ENCODE measurements at places on chromosomes 2 and 18.

DNA sequence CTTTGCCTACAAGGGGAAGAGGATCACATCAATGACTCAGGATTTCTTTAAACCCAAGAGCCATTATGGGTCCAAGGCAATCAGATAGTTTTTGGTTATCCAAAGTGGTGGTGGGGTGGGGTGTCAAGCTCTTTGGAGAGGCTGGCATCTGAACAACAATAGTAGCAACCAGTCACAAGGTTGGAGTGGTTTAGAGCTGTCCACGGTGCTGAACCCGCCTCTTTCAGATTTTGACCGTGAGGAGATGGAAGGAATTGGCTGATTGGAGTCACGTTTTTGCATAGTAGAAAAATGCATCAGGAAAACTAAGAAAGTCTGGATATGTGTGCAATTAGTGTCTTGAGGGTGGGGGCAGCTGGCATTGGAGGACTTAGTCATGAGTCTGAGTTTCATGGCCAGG lies 159.9 kb downstream of the LOXHD1 start:
- DNase-seq, result no peak

- DNase-seq, result no peak
Observed at GRCh38 chr2:99863903-99864270, 278.5 kb downstream of the AFF3 start.

DNA sequence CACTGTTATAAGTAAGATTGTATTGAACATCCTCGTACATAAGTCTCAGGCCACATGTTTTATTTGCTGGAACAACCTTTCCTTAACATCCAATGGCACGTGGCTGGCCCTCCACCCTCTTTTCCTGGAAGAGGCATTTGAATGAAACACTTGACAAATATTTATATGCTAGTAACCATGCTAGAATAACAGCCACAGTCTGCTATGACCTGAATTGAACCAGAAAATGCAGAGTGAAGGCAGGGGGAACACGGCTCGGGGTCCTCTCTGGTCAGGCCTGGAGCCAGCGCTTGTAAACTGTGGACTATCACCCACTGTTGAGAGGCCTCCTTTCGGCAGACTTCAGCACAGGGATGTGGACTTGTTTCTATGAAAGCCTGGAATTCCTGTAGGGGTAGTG lies 198.2 kb upstream of the COPS8 start:
- no peak for DNase-seq

- DNase-seq, result no peak
Observed at GRCh38 chr2:133457861-133458260, 110.4 kb downstream of the NCKAP5 start.

DNA sequence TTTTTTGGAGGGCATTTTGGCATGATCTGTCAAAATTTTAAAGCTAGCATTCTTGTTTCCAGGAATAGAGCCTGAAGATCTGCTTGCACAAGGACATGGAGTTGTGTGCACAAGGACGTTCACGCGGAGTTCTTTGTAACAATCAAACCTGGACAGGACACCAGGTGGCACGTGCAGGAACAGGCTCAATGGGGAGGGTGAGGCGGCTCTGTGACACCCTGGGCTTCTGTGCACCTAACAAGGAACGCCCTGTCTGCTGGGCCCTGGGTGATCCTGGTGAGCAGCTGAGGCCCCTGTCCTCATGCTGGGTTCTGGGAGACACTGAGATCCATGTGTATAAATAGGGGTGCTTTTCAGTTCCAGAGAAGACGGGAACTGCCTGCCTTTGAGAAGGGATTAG lies 93.1 kb upstream of the PXDN start:
- DNase-seq, result no peak

DNA sequence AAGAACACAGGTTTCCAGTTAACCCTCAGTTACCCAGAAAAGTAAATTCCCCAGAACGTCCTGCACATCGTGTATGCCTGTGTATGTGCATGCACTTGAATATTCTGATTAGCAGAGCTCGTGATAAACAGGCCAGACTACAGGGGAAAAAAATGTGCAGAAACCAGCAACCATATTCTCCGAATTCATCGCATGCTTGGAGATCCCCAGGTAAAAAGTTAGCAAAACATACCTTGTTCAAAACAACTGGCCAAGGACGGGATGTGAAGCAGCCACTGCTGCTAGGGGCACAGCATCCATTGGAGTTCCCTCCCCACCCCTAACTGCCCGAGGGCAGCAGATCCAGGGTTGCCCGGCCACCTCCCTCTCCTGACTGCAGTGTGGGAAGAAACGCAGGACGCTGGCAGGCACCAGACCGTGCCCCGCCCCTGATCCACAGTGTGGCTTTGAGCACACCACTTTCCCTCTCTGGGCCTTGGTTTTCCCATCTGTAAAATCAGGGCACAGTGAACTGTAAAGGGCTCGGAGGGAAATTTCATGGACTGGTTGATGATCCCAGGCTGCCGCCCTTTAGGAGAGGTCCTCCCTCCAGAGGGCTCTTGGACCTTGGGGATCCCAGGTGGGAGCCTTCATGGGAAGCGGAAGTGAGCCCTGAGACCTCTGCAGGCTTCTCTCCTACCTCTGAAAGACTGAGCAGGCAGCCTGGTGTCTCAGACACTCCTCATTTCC lies 11.9 kb upstream of the ARID5A start:
- DNase-seq, result no peak

DNA sequence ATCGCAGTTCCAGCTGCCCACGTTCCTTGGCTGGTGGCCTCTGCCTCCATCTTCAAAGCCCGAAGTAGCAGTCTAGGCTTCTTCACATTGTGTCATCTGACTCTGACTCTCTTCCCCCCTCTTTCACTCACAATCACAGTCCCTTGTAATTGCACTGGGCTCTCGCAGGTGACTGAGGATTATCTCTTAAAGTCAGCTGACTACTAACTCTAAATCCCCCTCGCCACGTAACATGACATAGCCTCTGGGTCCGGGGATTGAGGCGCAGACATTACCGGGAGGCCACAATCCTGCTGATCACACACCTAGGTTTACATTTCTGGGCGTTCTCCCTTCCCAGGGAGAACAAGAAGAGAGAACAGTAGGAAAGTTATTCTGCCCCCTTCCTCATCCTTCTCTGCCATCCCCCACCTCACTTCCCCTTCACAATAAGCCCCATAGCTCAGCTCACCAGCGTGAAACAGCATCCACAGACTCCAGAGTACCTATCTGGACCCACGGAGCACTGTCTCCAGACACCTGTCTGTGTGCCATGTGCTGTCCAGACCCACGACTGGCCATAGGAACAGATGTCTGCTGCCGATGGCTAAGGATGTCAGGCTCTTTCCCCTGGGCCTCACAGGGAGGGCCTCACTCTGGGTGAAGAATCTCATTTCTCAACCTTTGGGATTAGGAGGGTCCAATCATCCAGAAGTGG lies 64.3 kb upstream of the FZD7 start:
- no peak for DNase-seq

GRCh38 chr2:66714610-66715009 lies 279.7 kb downstream of the MEIS1 start:
- no peak for DNase-seq

- DNase-seq, result no peak
Observed at GRCh38 chr2:207224791-207225482, 59.2 kb upstream of the KLF7 start.

DNA sequence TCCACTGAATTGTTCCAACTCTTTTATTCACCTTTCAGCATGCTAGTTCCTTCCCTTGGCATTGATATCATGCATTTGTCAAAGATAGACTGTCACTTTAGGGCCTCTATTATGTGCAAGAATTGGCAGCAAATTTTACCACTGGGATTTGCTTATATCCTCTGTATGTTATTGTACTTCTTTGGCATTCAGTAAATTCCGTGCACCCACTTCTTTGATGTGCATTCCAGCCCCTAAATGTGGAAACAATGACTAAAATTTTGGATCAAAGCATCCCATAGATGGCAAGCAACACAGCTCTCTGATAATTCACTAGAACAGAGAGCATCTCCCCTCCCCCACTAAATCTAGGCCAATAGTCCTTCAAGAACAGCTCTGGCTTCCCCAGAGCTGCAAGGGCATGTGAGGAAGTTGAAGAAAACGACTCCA lies 399.0 kb upstream of the HNRNPA3 start:
- no peak for DNase-seq

- DNase-seq, result no peak
Observed at GRCh38 chr2:222734703-222735014, 63.2 kb downstream of the MOGAT1 start.

DNA sequence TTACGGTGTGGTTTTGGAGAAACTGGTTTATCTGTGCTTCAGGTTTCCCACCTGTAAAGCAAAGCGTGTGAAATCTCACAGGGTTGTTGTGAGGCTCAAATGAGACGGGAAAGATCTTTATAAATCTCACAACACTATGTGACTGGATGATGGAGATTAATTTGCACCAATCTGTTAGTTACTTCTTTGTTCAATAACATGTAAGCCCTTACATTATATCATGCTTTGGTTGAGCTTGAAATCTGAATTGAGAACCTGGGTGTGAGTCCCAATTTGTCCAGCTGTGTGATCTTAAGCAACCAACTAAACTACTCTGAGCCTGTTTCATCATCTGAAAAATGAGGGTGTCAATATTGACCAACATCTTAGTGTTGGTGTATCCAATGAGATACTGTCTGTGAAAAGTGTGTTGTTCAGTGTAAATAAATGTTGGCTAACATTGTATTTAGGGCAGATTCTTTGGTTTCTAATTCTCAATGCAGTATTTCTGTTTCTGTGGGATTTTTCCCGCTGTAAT lies 741 bp upstream of the GCKR start:
- no peak for DNase-seq

- DNase-seq, result no peak
Observed at GRCh38 chr2:207282916-207283315, 117.2 kb upstream of the KLF7 start.

DNA sequence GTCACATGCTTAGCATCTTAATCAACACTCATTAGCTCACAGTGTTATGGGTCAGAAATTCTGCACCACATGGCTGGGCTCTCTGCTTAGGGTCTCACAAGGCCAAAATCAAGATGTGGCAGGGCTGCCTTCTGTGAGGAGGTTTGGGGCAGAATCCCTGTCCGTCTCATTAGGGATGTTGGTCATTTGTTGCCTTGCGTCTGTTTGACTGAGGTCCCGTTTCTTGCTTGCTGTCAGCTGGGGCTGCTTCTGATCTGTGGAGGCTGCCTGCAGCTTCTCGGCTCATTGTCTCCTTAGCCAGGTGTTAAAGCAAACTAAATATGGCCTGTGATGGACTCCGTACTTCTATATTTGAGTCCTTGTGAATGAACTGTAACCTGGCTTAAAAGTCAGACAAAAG lies 146.5 kb downstream of the NDUFA10 start:
- DNase-seq, result no peak

DNA sequence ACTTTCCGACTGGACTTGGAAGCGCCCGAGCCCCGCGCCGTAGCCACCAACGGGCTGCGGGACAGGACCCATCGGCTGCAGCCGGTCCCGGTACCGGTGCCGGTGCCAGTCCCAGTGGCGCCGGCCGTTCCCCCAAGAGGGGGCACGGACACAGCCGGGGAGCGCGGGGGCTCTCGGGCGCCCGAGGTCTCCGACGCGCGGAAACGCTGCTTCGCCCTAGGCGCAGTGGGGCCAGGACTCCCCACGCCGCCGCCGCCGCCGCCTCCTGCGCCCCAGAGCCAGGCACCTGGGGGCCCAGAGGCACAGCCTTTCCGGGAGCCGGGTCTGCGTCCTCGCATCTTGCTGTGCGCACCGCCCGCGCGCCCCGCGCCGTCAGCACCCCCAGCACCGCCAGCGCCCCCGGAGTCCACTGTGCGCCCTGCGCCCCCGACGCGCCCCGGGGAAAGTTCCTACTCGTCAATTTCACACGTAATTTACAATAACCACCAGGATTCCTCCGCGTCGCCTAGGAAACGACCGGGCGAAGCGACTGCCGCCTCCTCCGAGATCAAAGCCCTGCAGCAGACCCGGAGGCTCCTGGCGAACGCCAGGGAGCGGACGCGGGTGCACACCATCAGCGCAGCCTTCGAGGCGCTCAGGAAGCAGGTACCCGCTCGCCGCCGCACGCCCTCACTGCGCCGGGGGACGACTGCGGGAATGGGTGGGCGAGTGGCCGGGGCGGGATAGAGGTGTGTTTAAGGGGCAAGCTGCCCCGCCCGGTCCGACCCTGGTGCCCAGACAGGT lies 713 bp downstream of the ATOH8 start:
- no peak for DNase-seq

- no peak for DNase-seq
Observed at GRCh38 chr2:116250376-116250775, 1564.1 kb upstream of the DDX18 start.

GRCh38 chr2:239323447-239323846 lies 77.4 kb downstream of the HDAC4 start:
- no peak for DNase-seq

- no peak for DNase-seq
Observed at GRCh38 chr2:108444941-108445840, 3.8 kb upstream of the GCC2 start.

- DNase-seq, result no peak
Observed at GRCh38 chr2:118221536-118222272, 133.4 kb downstream of the INSIG2 start.

GRCh38 chr2:62306751-62307468 lies 111.0 kb downstream of the B3GNT2 start:
- DNase-seq, result no peak

DNA sequence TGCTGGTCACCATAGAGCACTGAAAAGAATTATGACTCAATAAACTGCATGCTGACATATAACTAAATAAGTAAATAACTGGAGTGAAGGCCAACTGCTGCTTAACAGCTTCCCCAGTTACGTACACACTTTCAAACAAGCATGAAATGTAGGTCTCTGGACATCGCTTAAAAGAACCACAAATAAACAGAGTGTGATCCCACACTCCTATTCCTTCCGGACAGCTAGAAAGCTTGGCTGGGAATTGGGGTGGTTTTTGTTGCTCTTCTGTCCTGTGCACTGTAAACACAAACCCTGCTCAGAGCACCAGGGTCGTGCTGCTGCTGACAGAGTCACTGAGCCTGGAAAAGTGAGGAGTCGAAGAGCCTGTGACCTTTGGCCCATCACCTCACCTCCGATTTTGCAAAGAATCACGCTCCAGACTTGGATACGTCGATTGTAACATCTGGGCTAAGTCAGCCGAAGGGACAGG lies 162.7 kb upstream of the NT5C1B start:
- no peak for DNase-seq

DNA sequence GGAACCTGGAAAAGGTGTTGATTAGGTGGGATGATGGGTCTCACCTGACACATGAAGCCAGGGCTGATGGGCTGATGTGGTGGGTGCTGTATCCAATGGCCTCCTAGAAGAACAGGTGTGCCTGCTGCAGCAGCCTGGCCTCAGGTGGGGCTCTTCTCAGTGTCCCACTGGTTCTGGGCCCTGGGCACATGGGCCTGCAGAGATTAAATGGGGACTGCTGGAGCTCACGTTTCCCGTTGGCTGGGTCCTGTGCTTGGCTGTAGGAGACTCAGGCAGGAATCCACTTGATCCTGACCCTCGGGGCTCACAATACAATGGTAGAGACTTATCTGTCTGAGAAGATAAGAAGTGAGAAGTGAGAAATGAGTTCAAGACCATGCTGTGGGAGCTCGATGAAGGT lies 170.9 kb downstream of the KCNS3 start:
- no peak for DNase-seq

DNA sequence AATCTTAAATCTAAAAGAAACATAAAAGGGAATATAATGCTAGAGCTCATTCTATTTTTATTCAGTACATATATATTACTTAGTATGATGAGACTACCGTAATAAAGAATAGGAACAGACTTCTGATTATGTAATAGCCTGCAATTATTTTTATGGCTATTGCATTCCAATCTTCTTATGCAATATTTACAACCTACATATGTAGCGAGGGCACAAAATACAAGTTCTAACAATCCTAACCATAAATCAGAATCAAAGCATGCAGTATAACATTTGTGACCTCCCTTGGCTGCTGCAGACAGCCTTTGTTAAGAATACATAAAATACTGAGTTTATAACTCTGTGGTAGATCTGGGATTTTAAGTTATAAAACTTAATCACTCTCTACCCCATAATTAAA lies 177.6 kb downstream of the BABAM2 start:
- no peak for DNase-seq

Measured in cortex of kidney (tissue), 1 donor.